GF-D8 (cell line): ENCODE measurements at places on chromosomes 6 and 20.

DNA sequence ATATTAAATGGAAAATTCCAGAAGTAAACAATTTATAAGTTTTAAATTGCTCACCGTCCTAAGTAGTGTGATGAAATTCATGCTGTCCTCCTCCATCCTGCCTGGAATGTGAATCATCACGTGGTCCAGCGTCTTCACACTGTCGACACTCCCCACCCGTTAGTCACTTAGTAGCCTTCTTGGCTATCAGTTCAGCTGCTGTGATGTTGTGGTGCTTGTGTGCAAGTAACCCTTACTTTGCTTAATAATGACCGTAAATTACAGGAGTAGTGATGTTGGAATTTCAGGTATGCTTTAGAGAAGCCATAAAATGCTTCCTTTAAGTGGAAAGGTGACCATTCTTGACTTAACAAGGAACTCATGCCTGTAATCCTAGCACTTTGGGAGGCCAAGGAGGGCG lies 25.2 kb downstream of the RIOK1 start:
- DNase-seq: no peak

DNA sequence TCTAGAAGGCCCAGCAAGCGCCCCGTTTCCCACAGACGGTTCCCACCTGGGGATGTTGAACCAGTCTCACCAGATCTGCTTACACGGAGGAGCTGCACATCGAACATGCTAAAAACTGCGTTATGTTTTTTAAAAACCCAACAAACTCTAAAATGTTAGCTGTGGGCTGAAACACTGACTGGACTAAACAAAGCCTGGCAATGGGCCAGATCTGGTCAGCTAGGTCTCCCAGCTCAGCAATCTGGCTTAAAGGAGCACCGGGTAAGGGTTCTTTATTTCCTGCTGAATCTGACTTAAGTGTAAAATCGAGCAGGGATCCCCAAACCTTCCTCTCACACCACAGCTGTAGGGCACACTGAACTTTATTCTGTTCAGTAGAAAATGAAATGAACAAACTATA lies 156.9 kb downstream of the FOXC1 start:
- no peak for DNase-seq

- no peak for DNase-seq
These were observed 14.7 kb upstream of the PYGB start for GRCh38 chr20:25233016-25233772.

- no peak for DNase-seq
These were observed 3.8 kb downstream of the SNPH start for GRCh38 chr20:1269850-1270249.

GRCh38 chr20:58597249-58597891 lies 53.7 kb upstream of the STX16 start:
- no peak for DNase-seq

DNA sequence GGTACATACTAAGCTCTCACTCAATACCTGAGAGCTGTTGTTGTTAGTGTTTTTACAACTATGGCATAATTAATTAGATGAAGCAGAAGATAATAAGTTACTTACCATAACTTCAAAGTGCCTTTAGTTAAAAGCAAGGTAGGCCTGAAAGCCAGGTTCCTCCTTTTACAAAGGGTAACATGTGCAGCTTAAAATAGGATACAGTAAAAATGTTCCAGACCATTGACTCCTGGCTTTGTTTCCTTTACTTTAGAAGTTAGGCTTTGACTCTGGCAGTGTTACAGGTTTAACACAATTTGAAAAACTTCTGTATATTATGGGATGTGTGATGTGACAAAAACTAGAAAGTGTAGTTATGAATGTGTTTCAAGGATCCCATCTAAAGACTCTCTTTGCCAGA lies 522.5 kb downstream of the EPM2A start:
- DNase-seq: no peak

DNA sequence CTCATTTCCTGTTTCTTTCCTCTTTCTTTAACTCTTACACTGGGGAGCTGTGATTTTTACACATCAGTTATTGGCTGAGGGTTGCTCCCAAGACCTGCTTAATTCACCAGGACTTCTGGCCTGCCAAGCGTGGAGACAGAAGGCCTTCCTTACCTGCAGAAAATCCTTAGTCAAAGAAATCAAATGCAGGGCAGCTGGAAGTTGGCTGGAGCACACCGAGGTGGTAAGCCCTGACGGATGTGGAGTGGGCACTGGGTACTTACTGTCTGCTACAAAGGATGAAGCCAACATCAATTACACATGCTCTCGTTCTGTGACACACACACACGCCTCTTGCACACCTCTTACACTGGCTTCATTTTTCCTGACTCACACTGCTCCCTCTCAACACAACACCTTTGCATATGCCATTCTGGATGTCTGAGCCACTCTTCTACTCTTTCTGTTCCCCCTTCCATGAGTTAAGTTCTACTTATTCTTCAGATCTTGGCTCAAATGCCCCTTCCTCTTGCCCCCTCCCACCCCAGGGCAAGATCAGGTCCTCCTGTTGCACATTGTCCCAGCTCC lies 61.6 kb downstream of the TTI1 start:
- DNase-seq: no peak

DNA sequence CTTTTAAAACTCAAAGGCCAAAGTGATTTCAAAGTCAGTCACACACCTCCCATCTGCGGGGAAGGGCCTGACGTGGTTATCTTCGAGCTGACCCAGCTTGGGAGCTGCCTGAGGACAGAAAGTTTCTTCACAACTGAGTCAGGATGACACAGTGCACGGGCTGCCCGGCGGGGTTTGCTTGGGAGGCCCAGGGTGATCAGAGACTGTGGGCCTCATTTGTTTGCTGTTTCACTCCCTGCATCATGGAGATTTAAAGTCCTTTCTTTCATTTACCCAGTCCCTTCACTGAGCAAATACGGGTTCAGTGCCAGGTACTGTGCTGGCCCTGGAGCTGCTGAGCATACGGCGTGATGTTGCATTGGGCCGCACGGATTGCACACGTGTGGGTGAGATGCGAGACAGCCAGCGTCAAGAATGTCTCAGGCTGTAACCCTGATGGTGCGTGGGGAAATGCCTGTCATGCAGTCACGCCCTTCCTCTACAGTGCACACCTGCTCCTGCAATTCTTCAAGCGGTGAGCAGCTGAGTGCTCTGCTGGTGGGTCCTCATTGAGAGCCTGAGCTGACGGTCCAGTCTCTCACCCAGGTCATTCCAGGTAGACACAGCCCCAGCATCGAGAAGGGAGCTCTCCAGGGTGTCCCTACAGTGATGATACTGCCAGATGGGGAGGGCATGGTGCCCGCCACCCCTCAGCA lies 82.7 kb upstream of the PMEPA1 start:
- no peak for DNase-seq

DNA sequence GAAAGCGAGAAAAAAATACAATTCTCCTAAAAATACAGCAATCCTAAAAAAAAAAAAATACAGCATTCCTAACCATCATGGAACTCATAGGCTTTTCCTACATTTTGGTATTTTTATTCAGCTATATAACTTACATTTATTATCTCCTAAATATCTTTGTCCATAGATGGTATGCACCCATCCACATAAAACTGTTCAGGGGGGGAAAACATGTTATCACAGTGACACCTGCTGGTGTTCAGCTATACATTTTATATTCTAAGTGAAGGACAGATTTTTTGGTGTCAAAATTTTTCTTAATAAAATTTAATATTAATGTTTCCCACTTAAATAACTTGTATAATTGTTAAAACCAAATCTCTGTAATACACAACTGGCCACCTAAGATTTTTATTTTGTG lies 58.0 kb downstream of the BLOC1S5 start:
- no peak for DNase-seq

- DNase-seq: no peak
These were observed 10.6 kb downstream of the HCRTR2 start for GRCh38 chr6:55184782-55185530.

DNA sequence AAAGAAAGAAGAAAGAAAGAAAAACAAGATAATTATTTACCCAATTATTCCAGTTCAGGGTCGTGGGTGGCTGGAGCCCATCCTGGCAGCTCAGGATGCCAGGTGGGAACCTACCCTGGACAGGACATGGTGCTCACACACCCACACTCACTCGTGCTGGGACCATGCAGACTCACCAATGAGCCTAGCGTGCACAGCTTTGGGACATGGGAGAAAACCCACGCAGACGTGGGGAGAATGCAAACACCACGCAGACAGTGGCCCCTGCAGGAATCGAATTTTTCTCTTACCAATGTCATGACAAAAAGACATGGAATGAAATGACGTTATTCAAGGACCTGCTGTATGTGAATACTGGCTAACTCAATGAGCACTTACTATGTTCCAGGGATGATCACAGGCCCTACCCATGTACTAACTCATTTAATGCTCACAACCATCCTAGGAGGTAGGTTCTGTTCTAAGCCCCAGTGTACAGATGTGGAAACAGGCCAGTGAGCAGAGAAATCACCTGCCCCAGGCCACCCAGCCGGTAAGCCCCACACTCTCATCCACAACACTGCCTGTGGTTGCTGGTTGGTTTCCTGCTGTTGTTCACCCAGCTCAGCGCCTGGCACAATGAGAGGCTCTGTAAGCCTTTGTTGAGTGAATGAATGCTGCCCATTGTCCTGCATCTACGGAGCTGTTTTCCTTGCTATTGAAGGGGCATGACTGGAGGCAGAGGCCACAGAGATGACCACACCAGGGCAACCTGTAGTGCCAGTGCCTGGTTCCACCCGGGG lies 6.8 kb upstream of the PI16 start:
- DNase-seq: no peak
